Regular cardiac myocyte (primary cell): ENCODE measurements at places on chromosomes 12 and 14. TPM values are rescaled to one million over a fixed set of nuclear protein-coding genes. Genes with fewer than 3 reads are reported as not detected.

The MSRB3 gene
- 40.6 and 44.5 TPM in 2 replicates for total RNA-seq

The PLA2G1B gene
- total RNA-seq, result not detected in 2 replicates

The TMEM63C gene
- total RNA-seq, result under 0.01 and 0.56 TPM in 2 replicates

The SERPINA5 gene
- total RNA-seq, result under 0.01 and 0.28 TPM in 2 replicates

The RPS6KL1 gene
- 0.56 and 0.96 TPM in 2 replicates for total RNA-seq

The KRT82 gene
- total RNA-seq, result not detected in 2 replicates

The BATF gene
- total RNA-seq, result 1.2 TPM in 1 of 2 replicates, not detected in the other

The TBX5 gene
- under 0.01 and 0.85 TPM in 2 replicates for total RNA-seq

The OR4K17 gene
- total RNA-seq, result not detected in 2 replicates

The LIN7A gene
- 21.3 and 36.6 TPM in 2 replicates for total RNA-seq

The REP15 gene
- 2.9 and 3.1 TPM in 2 replicates for total RNA-seq

The ESR2 gene
- total RNA-seq, result under 0.01 and 0.19 TPM in 2 replicates

The EMP1 gene
- 46.8 and 150 TPM in 2 replicates for total RNA-seq

The TUNAR gene
- total RNA-seq, result under 0.01 TPM in 1 of 2 replicates, not detected in the other

The NRXN3 gene
- total RNA-seq, result 1.3 and 3.7 TPM in 2 replicates
